Endothelial cell (in vitro differentiated cells): ENCODE measurements at places on chromosomes 7 and 10.

DNA sequence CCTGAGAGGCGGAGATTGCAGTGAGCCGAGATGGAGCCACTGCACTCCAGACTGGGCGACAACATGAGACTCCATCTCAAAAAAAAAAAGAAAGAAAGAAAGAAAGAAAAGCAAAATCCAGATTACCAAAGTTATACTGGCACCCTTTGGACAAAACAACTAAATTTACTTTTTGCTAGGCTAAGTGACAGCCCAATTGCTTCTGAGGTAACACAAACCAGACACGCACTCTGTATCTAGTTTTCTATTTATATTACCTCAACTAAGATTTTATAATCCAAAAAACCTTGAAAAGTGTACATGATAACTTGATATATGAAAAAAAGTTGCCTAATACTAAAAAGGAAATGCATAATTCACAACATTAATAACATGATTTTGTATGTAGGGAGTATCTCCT lies 12.9 kb downstream of the UBE2H start:
- no peaks in the 10 kb centered on the region for H3K27me3 ChIP-seq
- peaks cover 7% of the 10 kb centered on the region for H3K36me3 ChIP-seq
- DNase-seq, result no peak

- H3K27ac ChIP-seq, result peak overlapping the region; percentile 100
- H3K36me3 ChIP-seq, result peaks cover 13% of the 10 kb centered on the region
- no peak for DNase-seq
- H3K27me3 ChIP-seq, result peaks cover 16% of the 10 kb centered on the region
- H3K4me3 ChIP-seq, result peak overlapping the region; percentile 1
Observed at GRCh38 chr10:24206334-24206733, 2.6 kb upstream of the KIAA1217 start.

GRCh38 chr7:158411232-158411950 lies 176.2 kb downstream of the PTPRN2 start:
- DNase-seq, result no peak
- peaks cover 6% of the 10 kb centered on the region for H3K36me3 ChIP-seq
- peaks cover 17% of the 10 kb centered on the region for H3K27me3 ChIP-seq
- no peak overlapping the region for H3K27ac ChIP-seq
- H3K4me3 ChIP-seq, result no peak overlapping the region

DNA sequence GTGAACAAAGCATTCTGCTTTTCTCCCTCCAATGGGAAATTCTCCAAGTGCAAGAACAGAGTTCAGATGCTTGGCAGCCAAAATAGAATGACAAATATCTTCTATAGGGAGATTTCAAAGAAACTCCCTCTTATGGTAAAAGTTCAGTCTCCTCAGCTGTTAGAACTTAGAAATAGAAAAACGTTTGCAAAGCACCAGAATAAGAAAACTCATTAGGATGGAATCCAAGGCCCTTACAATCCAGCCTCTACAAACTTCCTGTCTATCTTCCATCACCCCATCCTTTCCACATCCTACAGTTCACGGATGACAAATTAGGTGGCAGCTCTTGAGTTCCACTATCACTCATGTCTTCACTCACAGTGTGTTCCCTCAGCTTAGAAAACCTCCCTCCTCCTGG lies 25.7 kb downstream of the FAM13C start:
- H3K36me3 ChIP-seq, result peaks cover 23% of the 10 kb centered on the region
- no peak overlapping the region for H3K4me3 ChIP-seq
- no peak for DNase-seq
- no peak overlapping the region for H3K27ac ChIP-seq
- H3K27me3 ChIP-seq, result no peaks in the 10 kb centered on the region
- peaks cover 11% of the 10 kb centered on the region for H3K4me1 ChIP-seq

GRCh38 chr7:141133646-141134045 lies 59.8 kb downstream of the TMEM178B start:
- H3K4me1 ChIP-seq, result peaks cover 10% of the 10 kb centered on the region
- H3K4me3 ChIP-seq, result no peak overlapping the region
- no peak for DNase-seq
- no peaks in the 10 kb centered on the region for H3K36me3 ChIP-seq
- H3K27ac ChIP-seq, result no peak overlapping the region
- no peaks in the 10 kb centered on the region for H3K27me3 ChIP-seq

DNA sequence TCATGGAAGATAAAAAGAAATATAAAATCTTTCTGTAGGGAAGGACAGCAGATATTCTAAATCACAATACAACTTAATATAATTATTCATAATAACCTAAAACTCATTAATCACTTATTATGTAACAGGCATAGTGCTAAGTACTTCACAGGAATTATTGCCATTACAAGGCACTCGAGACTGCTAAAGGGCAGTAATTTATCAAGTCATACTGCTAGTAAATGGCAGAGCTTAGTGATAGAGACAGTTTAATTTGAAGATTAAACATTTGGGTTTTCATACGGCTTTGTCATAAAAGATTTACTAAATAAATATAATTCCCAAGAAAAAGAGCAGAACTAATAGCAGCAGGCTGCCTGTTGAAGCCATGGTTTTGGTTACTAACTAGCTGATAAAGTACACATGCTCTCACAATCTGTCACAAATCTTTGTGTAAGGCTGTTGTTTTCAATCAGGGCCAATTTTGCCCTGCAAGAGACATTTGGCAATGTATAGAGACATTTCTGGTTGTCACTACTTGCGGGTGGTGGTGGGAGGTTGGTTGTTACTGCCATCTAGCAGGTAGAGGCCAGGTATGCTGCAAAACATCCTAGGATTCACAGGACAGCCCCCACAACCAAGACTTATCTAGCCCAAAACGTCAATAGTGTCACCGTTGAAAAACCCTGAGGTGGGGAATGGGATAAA lies 233.3 kb upstream of the CACNA2D1 start:
- H3K4me3 ChIP-seq, result no peak overlapping the region
- peaks cover 7% of the 10 kb centered on the region for H3K4me1 ChIP-seq
- H3K27ac ChIP-seq, result no peak overlapping the region

GRCh38 chr7:152464312-152465118 lies 28.7 kb upstream of the KMT2C start:
- H3K4me3 ChIP-seq, result peak overlapping the region; percentile 96
- peak; percentile 86 for DNase-seq
- peaks cover 4% of the 10 kb centered on the region for H3K36me3 ChIP-seq
- peaks cover 11% of the 10 kb centered on the region for H3K27me3 ChIP-seq
- peak overlapping the region; percentile 96 for H3K27ac ChIP-seq

DNA sequence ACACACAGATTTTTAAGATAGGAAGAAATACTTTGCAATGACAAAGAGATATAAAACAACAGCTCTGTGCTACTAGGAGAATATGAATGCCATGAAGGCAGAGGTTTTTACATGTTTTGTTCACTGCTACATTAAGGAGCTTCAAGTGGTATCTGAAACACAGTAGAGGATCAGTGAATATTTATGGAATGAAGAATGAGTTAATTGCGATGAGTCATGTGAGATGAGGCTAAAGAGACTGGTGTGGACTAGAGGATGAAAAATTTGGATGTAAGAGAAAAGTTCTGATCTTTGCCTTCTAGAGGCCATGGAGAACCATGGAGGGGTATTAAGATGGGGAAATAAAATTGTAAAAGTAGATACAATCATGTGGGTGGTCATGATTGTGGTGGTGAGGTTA lies 434.2 kb downstream of the PHTF2 start:
- H3K4me1 ChIP-seq, result peaks cover 4% of the 10 kb centered on the region
- no peak overlapping the region for H3K27ac ChIP-seq
- DNase-seq, result no peak
- H3K36me3 ChIP-seq, result no peaks in the 10 kb centered on the region
- no peak overlapping the region for H3K4me3 ChIP-seq

DNA sequence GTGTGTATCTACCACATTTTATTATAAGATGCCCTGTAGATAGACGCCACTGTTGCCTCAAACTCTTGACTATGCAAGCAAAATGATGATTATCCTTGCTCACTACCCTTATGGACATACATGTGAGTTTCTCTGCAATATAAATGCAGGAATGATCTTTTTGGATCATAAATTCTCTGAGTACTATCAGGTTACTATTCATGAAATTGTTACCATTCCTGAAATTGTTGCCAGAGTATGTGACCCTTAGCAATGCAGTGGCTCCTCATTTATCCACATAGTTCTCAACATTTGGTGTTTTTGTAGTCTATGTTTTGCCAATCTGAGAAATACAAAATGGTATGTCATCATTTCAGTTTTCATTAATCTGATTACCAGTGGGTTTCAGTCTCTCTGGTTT lies 166.2 kb upstream of the FAM3C start:
- DNase-seq, result no peak
- no peaks in the 10 kb centered on the region for H3K4me1 ChIP-seq
- no peaks in the 10 kb centered on the region for H3K36me3 ChIP-seq
- no peak overlapping the region for H3K4me3 ChIP-seq
- no peaks in the 10 kb centered on the region for H3K27me3 ChIP-seq

GRCh38 chr10:71763352-71764127 lies 9.8 kb downstream of the VSIR start:
- peaks cover 14% of the 10 kb centered on the region for H3K36me3 ChIP-seq
- peak overlapping the region; percentile 25 for H3K27ac ChIP-seq
- peak overlapping the region; percentile 69 for H3K4me3 ChIP-seq
- DNase-seq, result no peak
- peaks cover 67% of the 10 kb centered on the region for H3K4me1 ChIP-seq

- peak overlapping the region; percentile 25 for H3K27ac ChIP-seq
- peak overlapping the region; percentile 8 for H3K4me3 ChIP-seq
- H3K36me3 ChIP-seq, result no peaks in the 10 kb centered on the region
- H3K27me3 ChIP-seq, result no peaks in the 10 kb centered on the region
Observed at GRCh38 chr7:43591558-43592180, 8.8 kb downstream of the STK17A start.

DNA sequence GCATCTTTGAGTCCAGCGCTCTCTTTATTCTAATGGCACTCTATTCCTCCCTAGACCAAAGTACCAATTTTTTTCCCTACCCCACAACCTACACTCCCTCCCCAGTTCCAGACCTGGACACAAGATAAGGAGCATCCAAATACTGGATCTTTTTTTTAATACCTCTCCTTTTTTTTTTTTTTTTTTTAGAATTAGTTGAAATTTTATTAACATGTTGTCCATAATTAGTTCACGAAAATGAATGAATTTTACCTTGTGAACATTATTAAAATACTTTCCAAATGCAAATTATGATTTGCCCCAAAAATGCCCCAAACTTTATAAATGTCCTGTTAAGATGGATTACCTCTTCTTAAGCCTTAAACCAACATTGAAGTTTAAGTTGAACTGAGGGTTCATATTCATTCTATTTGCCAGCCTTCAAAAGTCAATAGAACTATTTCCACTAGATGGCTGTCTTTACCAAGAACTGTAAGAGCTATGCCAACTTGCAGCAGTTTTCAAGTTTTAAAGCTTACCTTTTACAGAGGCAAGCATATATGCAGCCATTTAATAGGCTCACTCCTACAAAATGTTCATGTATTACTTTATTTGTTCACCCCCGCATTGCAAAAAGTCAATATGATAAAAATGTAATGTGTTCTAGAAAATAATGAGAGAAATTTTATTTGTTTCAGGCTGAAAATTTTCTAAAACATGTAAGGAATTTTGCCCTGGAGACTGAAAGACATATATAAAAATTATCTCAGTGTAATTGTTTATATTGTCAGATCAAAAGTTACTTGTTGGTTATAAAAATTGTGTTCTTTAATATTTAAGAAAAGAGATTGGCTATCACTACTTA lies 39.7 kb upstream of the TNKS2 start:
- H3K4me1 ChIP-seq, result peaks cover 11% of the 10 kb centered on the region
- no peak overlapping the region for H3K27ac ChIP-seq
- H3K4me3 ChIP-seq, result no peak overlapping the region
- H3K36me3 ChIP-seq, result no peaks in the 10 kb centered on the region

DNA sequence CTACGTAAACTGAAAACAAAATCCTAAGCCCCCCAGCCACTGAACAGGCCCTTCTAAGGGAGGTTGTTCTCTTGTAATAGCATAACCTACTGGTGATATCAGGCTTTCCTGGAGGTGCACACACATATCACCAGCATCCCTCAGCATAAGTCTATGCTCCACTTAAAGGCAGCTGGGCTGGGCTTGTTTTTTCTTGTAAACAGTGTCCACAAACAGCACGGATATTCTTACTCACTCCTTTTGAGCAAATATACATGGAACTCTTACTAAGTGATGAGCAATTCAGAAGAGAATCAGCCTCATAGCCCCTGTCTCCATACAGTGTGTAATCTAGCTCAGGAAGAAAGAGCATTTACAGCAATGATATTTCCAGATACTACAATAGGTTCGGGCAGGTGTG lies 2.4 kb downstream of the LRIT1 start:
- H3K27me3 ChIP-seq, result peaks cover 9% of the 10 kb centered on the region
- H3K4me1 ChIP-seq, result no peaks in the 10 kb centered on the region
- no peak for DNase-seq
- no peak overlapping the region for H3K4me3 ChIP-seq
- H3K36me3 ChIP-seq, result no peaks in the 10 kb centered on the region
